ENCODE measurements at places on chromosomes 12 and 14.

GRCh38 chr14:88140874-88141273 lies 135.9 kb downstream of the GPR65 start:
- DNase-seq = no peak

GRCh38 chr12:2150833-2151232 lies 98.0 kb downstream of the CACNA1C start:
- no peak for DNase-seq

- no peak for DNase-seq
Measured at GRCh38 chr12:57616383-57617101, 5.3 kb downstream of the ARHGEF25 start.

- DNase-seq = no peak
Measured at GRCh38 chr14:77580964-77581505, 35.4 kb downstream of the SPTLC2 start.

DNA sequence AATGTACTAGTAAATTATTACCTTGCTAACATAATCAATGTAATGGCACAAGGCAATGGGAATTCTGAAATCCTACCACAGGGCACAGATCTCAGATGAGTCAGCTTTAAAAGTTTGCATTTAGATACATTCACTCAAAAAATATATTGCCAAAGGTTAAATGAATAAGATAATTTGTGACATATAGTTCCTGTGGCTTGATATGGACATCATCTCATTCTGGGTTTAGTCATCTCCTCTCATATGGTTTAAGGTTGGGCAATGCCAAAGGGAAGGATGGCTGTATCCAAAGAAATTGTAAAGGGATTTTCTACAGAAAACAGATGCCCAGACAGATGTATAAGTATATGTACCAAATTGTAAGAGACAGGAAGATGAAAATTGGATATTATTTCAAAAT lies 1065.0 kb downstream of the LRFN5 start:
- DNase-seq = no peak

GRCh38 chr14:55518391-55518790 lies 61.6 kb upstream of the KTN1 start:
- no peak for DNase-seq

DNA sequence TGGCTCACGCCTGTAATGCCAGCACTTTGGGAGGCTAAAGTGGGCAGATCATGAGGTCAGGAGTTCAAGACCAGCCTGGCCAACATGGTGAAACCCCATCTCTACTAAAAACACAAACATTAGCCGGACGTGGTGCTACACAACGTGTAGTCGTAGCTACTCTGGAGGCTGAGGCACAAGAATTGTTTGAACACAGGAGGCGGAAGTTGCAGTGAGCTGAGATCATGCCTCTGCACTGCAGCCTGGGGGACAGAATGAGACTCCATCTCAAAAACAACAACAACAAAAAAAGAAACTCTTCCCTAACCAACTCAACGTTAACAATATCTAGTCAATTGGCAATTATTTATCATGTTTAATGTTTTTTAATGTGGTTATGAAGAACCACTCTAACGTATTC lies 89.3 kb downstream of the EPS8 start:
- DNase-seq = no peak

GRCh38 chr12:130456375-130457199 lies 118.9 kb downstream of the PIWIL1 start:
- no peak for DNase-seq

GRCh38 chr14:52048641-52049204 lies 20.1 kb downstream of the NID2 start:
- no peak for DNase-seq

DNA sequence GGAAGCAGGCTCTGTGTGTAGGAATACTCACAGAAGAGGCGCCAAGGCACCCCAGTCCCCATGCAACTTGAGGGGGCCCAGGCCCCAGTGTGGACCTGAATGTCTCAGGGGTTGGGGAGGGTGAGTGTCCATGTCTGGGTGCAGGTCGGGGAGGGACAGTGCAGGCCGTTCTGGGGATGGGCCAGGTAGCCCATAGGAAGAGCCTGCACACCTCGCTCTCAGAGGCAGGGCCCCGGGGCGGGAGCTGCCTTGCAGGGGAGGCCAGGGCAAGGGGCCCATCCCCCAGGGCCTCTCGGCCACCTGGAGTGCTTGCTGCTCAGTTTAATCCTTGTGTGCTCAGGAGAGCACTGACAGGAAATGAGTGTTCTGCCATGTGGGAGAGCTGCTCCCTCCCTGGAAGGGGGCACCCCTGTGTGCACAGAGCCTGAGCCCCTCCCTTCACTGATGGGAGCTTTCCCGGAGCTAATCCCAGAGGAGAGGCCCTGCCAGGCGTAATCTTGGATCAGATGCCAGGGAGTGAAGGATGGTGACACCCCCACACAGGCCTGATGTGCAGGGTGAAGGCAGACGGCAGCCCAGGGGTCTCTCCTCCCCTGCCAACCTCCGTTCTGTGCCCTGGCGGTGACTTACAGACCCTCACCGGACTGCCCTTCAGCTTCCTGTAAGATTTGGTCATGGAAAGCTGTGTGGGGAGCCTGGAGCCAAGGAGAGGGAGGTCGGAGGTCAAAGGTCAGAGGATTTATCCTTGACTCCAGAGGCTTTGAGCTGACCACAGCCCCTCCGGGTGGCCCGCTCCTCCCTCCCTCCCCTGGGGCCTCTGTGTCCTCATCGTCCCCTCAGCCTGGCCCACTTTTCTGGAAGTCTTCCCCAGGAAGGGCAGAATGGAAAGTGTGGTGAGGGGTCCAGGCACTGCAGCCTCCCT lies 24.4 kb upstream of the FBRSL1 start:
- no peak for DNase-seq

GRCh38 chr14:34184126-34184525 lies 233.3 kb upstream of the EGLN3 start:
- no peak for DNase-seq

DNA sequence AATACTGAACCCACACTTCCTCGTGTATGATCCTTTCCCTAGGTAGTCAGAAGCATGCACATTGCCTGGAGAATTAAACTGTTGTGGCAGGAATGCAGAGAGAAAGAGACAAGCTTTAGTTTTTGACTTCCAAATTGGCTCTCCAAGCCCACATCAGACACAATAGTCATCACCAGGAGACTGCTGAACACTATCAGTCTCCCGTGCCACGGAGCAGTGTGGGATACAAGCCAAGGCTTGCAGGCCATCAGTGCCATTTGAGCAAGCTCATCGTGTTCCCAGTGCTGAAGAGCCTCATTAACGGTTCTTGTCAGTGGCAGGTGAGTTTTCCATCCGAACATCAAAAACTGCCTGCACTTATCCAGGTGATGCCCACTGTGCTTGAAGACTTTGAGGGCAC lies 410.8 kb downstream of the NAV3 start:
- no peak for DNase-seq

DNA sequence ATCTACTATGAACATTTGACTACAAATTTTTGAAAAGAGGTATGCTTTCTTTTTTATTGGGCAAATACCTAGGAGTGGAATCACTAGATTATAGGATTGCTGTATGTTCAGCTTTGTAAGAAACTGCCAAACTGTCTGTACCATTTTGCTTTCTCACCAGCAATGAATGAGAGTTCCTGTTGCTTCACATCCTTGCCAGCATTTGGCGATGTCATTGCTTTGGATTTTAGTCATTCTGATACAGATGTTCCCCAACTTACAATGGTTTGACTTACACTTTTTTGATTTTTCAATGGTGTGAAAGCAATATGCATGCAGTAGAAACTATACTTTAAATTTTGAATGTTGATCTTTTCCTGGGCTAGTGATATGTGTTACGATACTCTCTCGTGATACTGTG lies 328.7 kb downstream of the RAD51B start:
- no peak for DNase-seq

- DNase-seq = no peak
Measured at GRCh38 chr14:53192052-53192760, 39.1 kb upstream of the DDHD1 start.

GRCh38 chr14:100214770-100215083 lies 24.2 kb upstream of the YY1 start:
- DNase-seq = no peak

GRCh38 chr14:29353513-29353912 lies 574.1 kb downstream of the PRKD1 start:
- DNase-seq = no peak

GRCh38 chr12:85814741-85815140 lies 21.5 kb downstream of the RASSF9 start:
- DNase-seq = no peak

- DNase-seq = no peak
Measured at GRCh38 chr12:75739912-75740311, 228.5 kb upstream of the KRR1 start.

DNA sequence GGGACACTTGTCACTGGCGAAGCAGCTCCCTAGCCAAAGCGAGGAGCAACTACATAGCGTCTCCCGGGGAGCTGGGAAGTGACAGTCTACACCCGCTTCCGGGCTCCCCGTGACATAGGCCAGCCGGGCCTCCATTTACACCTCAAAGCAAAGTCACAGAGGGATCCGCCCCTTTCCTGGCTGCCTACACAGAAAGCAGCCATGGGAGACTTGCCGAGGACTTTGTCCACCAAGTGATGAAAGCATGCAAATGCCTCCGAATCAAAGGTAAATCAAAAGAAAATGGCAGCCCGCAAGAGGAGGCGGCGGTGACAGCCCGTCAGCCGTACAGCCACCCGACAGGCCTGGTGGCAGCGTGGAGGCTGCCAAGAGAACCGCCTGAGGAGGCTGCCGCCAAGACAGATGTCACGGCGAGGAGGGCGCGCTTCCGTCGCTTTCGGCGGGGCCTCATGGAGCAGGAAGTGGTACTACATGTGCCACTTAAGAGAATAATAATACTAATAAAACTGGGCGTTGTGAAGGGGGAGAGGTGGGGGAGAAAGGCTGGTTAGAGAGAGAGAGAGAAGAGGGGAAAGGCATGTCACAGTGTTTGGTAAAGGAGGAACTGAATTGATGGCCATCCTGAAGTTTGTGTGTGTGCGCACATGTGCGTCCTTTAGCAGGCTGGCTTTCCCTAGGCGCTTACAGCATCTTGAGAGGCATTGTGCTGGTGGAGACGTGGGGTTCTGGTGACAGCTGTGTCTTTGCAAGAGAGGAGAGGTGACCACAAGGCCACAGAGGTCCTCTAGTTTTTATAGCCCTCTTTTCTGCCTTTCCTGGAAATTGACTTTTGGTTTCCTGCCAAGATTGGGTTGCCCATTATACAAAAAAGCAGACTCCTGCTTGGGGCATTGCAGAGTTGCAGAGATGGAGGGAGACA lies 661.7 kb downstream of the VRK1 start:
- peak; percentile 61 for DNase-seq

DNA sequence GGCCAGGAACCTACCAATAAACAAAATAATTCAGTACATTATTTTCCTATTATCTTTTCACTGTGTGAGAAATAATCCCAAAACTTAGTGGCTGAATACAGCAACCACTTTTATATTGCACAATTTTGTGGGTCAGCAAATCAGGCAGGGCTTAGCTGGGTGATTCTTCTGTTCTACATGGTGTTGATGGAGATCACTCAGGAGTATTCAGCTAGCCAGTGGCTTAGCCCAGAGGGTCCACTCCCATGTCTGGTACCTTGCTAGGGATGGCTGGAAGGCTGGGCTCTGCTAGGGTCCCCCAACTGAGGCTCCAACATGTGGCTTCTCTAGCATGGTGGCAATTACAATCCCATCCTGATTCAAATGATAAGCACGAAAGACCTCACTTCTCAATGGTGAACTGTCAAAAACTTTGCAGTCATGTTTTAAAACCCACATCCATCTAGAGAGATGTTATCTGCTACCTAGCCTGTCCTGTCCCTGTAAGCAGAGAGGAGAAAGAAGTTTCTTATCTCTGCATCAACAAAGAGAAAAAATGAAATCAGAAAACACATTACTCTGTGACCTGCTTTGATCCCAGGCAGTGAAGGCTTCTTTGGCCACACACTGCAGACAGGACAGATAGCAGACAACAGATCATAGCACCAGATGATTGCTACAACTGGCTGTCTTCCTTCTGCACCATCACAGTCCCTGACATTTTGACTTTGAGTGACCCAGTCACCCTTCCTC lies 51.0 kb upstream of the MYL2 start:
- no peak for DNase-seq

DNA sequence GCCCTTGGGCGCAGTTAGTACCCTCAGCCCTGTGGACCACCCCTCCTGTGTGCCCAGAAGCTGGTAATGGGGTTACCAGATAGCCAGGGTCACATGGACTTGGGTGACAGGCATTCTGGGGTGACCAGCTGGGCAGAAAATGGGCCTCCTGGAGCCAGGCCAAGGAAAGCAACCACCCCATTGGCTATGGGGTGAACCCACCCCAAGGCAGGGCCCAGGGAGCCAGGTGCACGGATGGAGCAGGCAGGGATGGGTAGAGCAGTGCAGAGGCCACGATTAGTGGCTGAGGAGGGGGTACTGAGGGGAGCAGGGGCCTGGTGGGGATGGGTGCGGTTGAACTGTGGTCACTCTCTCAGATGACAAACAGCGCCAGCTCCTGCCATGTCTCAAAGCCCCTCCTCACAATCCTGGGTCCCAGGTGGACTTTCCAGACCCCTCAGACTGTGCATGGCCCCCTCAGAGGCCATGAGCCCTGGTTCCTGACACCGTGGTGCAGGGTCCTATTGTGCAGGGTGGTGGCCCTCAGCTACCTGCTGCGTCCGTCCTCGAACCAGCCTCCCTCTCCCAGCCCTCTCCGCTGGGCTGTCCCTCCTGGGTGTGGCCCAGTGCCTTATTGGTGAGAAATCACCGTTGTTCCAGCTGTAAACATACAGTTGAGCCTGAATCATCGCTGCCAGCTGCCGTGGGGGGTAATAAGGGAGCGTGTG lies 23.4 kb upstream of the BEGAIN start:
- no peak for DNase-seq

DNA sequence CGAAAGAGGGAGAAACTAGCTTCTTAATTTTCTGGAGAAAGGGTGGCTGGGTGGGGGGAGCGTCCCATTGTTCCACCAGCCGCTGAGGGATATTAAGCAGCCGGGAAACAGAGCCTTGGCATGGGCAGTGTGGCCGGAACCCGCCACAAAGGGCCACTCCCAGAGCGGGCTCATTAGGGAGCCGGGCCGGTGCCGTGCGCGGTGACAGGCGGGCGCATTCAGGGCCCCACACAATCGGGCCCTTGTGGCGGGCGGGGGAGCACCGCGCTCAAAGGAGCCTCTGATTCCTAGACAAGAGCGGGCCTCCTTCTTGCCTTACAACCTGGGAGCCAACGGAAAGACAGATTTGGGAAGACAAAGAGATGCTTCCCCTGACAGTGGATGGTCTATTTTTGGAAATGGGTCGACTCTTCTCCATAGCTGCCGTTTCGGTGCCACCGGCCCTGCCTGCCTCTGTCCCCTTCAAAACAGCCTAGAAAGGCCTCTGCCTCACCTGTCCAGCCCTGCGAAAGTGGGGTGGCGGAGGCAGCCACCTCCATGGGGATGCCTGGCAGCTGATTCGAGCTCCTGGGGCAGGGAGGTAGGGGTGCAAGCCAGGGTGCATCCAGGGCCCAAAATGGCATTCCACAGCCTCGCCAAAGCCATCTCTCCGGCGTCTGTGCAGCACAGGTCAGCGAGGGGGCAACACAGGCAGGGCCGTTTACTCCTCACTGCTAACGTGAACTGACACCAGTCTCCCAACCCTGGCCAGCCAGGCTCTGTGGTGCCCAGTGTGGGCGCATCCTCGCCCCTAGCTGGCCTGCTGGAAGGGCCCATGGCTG lies 10.9 kb downstream of the CCDC85C start:
- no peak for DNase-seq
